ENCODE measurements at places on chromosomes 11 and 22.
A peak's percentile ranks its signal among the peaks of the same experiment; 100 is the strongest.

DNA sequence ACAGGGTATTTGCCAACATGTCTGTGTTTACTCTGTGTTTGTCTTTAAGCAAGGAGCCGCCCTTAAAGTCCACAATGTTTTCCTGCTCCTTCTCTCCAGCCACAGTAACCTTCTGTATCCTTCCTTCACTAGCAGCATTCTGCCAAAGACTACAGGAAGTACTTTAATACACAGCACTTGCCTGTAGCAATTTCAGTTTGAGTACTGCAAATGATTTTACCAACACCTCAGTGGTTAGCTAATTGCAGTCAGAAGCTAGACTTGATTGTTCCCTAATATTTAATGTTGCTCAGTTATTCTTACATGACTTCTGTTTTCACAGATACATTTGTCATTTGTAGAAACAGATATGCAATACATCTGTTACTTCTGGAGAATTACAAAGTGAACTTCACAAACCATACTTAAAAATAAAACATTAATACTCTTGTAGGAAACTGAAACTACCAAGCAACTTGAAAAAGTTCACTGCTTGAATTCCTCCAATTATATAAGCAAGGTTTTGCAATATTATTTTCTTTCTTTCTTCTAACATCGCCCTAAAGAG is 69.1 kb downstream of the FCHSD2 start:
- DNase-seq = no peak

GRCh38 chr11:29268733-29269132 is 748.1 kb downstream of the KCNA4 start:
- DNase-seq = no peak

- DNase-seq = no peak
Measured at GRCh38 chr22:29090039-29090438, 17.2 kb downstream of the KREMEN1 start.

GRCh38 chr11:24708616-24709015 is 211.8 kb downstream of the LUZP2 start:
- DNase-seq = no peak

DNA sequence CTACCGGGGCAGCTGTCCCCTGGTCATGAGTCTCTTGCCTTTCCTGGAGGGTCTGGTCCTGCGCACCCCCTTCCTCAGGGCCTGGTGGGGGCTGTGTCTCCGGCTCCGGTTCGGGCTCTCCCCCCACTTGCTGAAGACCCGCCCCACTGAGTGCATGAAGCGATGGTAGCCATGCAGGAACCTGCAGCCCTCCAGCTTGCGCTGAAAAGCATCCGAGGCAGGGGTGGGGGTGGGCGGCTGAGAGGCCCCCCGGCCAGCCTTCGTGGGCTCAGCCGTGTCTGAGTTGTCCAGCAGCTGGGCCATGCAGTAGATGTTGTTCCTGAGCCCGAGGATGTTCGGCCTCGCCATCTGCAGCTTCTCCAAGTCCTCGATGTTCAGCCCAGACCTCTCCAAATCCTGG is 2.8 kb downstream of the OSM start:
- no peak for DNase-seq

DNA sequence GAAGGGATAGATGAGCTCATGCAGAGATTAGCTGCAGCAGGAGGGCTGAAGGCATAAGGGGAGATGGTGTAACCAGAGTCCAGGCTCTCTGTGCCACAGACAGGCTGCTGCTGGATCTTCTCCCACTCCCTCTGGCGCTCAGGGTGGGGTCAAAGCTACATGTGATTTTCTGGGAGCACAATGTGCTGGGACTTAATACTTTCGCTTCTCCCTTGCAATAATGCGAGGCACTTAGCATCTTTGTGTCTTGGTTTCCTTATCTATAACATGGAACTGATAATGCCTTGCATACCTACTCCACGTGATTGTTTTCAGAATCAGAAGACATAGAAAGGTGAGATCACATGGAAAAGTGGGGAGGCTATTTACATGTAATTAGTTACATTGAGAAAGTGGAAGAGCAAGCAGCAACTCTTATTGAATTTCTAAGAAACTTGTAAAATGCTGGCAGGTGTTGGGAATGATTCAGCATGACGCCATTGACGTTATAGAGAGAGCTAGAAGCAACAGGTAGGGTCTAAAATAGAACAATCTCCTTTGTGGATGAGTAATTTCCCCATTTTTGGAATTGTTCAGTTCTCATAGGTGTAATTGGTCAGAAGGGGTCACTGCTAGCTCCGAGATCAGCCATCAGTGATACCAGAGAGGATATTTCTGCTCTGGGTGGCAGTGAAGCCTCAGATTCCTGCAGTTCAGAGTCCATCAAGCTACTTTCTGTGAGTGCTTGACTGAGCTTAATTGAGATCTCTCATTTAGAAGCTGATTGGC is 8.2 kb upstream of the OR9I1 start:
- no peak for DNase-seq

DNA sequence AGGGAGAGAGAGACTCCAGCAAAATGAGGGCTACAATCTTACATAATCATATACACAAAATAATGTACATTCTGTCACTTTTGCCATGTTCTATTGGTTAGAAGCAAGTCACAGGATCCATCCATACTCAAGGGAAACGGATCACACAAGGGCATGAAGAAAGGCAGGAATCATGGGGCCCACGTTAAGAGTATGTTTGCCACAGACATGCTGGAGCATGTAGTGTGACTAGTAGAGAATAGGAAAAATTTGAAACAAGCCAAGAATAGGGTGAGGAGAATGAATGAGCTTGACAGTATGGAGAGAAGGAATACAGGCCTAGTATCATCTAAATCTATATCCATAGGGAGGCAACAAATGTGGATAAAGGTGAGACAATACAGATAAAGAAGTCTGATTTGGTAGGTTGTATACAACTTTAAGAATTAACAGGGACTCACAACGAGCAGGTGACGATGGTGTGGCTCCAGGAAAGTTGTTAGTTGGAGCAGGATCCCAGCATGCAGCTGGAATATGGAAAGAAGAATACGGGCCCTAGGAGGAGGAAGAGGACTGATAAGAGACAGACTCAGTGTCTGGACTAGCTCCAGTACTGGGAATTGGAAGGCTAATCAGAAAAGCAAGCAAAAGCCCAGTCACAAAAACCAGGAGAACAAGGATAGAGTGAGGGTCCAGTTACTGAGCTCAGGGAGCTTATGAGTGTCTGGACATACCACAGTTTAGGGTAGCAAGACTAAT is 301.7 kb upstream of the PITPNB start:
- no peak for DNase-seq

GRCh38 chr11:98736833-98737232 is 283.9 kb upstream of the CNTN5 start:
- DNase-seq = no peak

DNA sequence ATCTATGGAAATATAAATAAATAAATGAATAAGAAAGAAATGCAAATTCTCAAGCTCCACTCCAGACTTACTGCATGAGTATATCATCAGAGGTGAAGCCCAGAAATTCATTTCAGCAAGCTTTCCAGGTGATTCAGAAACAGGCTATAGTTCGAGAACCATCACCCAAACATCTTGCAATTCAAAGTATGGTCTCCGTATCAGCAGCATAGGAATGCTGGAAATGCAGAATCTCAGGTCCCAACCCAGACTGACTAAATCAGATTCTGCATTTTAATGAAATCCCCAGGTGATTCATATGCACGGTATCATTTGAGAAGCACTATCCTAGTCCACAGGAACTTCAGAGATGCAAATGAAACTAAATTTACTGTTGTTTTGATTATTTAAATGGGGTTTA is 95.3 kb downstream of the SERGEF start:
- DNase-seq = no peak

DNA sequence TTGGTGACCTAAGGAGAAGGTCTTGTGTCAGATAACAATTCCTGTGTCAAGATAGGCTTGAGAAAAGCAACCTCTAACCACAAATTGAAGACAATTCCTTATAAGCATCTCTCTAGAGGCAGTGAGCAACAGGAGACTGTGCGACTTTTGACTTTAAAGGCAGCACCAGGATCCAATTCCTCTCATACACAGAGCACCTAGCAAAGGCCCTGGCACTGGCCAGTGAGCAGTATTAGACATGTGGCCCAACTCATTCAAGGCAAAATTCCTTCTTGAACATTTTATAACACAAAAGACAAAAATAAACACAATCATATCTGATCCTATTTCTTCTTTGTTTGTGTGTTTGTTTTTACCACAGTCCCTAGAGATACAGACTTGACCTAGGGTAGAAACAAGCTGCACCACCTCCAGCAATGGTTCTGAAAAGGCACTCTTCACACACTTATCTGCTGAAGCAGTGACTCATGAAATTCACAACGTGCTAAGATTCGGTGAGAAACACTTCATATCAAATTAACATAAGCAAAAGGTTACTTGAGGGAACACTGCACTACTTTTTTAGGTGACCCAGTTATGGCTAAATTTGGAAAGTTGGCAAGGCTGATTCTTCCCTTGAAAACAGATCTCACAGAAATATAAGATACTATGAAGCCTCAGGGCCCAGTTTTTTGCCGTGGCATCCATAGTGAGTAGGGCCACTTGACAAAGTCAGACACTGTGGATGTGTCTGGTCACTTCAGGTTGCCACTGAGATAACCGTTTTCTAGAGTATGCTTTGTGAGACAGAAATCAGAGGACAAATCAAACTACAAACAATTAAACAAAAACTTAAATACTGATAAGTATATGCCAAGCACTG is 1018.9 kb downstream of the DLG2 start:
- no peak for DNase-seq

GRCh38 chr22:37741312-37741795 is 44.5 kb downstream of the TRIOBP start:
- peak; percentile 27 for DNase-seq

GRCh38 chr11:134062265-134063123 is 6.4 kb upstream of the JAM3 start:
- DNase-seq = no peak

- DNase-seq = no peak
Measured at GRCh38 chr11:110086892-110087309, 6.3 kb upstream of the ZC3H12C start.

GRCh38 chr22:22168190-22168940 is 76.2 kb upstream of the VPREB1 start:
- DNase-seq = peak; percentile 30

DNA sequence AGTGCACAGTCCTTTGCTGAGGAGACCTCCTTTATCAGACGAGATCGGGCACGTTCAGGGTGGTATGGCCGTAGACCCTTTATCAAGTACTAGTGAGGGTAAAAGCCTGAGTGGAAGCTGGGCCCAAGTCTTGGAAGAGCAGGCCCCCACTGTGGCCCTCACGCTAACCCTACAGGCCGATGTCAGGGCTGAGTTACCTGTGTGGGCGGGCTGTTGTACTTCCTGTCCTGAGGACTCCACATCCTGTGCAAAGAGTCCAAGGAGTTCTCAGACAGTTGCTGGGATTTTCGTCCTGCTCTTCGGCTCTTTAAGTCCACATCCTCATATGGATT is 34.9 kb downstream of the RPL27A start:
- no peak for DNase-seq

GRCh38 chr22:43483669-43484068 is 71.9 kb downstream of the MPPED1 start:
- no peak for DNase-seq

GRCh38 chr11:34223021-34223813 is 117.8 kb downstream of the NAT10 start:
- DNase-seq = peak; percentile 30

- no peak for DNase-seq
Measured at GRCh38 chr11:2772544-2773031, 72.8 kb upstream of the KCNQ1OT1 start.

DNA sequence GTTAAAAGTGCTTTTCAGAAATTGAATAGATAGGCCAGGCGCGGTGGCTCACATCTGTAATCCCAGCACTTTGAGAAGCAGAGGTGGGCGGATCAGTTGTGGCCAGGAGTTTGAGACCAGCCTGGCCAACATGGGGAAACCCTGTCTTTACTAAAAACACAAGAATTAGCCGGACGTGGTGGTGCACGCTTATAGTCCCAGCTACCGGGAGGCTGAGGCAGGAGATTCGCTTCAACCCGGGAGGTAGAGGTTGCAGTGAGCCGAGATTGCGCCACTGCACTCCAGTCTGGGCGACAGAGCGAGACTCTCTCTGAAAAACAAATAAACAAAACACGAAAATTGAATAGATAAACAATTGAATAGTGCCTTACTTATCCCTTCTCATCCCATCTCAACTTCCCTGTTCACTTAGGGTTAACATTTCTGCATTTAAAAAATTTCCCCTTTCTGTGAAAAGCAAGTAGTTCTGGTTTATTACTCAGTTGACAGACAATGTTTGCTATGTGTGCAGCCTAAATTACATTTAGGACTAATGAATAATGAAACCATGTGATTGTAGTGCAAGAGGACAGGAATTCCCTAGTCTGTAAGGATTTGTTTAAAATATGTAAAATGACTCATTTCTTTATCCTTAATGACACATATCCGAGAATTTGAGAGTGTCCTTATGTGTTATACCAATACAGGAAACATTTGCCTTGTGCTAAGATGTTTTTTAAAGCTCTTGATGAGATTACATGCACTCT is 6.0 kb downstream of the RNF169 start:
- DNase-seq = no peak

- no peak for DNase-seq
Measured at GRCh38 chr11:593347-593746, 17.1 kb downstream of the PHRF1 start.

GRCh38 chr11:62122076-62122475 is 1.7 kb upstream of the INCENP start:
- DNase-seq = peak; percentile 59

DNA sequence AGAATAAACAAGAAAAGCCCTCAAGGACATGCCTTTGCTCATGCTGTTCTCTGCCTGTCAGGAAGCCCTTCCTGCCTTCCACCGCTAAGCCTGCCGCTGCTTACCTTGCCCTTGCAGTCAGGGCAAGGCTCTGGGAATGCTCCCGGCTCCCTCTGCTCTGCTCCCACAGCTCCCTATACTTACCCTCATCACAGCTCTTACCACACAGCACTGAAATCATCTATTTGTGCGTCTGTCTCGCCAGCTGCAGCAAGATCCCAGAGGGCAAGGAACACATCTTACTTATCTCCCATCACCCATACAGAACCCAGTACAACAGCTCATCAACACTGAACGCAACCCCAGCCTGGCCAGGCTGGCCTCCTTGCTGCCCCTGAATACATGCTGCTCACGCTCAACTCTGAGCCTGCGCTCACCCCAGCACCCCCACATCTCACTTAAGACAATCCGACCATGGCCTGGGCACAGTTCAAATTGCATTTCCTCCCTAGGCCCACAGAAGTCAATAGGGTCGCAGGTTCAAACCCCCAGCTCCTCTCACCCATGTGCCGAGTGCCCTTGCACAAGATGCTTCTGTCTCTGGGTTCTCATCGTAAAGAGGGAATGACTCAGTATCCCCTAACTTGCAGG is 161.8 kb downstream of the IGLL1 start:
- peak; percentile 1 for DNase-seq

GRCh38 chr11:128394431-128395089 is 192.8 kb downstream of the ETS1 start:
- DNase-seq = no peak

- no peak for DNase-seq
Measured at GRCh38 chr11:64299847-64300648, at the start of gene CATSPERZ. Gene CATSPERZ, plus strand, starts transcription at chr11:64300358. Its CDS starts 53 bp downstream, at chr11:64300411.

- DNase-seq = no peak
Measured at GRCh38 chr11:101030692-101031091, 98.9 kb downstream of the PGR start.

- DNase-seq = no peak
Measured at GRCh38 chr11:14137284-14137683, 174.8 kb downstream of the SPON1 start.

GRCh38 chr11:123325533-123325932 is 104.5 kb upstream of the GRAMD1B start:
- DNase-seq = no peak

- no peak for DNase-seq
Measured at GRCh38 chr11:88972210-88972609, 93.6 kb downstream of the GRM5 start.

All from neural progenitor cell (in vitro differentiated cells).